Esophagus mucosa (tissue), 1 donor: ENCODE measurements at places on chromosomes 4 and X. TPM values are rescaled to one million over a fixed set of nuclear protein-coding genes. Genes with fewer than 3 reads are reported as not detected.

DNA sequence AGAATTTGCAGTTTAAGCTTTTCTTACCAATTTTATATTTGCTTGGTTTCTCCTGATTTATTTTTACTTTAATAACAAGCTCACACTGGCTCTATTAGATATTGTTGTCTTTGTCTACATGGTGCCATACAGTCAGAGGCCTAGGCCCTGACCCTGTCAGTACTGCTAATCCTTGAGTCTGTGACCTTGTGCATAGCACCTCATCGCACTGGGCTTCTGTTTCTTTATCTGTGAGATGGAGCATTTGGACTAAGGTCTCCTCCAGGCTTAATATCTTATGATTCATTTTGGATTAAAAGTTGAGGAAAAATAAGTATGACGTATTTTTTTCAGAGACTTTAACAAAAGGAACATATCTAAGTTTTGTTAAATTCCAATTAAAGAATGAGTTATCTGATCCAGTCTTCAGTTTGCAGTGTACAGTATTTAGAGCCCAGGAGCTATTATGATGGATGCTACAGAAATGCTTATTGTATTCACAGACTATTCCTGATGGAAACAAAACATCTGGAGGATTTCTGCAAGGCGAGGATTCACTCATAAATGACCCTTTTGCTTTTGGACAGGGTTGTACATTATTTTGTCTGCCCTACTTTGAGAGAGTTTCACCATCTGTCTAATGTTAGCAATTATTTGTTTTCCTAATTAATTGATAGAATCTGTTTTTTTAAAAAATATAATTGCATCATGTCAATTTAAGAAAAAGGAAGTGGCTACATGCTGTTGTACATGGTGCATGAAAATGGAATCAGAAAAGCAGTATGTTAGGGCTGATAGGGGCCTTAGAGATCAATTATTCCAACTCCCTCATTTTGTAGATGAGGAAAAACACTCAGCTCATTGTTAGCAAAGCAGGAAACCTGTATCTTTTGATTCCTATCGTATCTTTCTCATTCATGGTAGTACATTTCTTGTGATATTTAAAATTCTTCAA is 203.6 kb downstream of the BANK1 start:
- no peak for ATAC-seq

GRCh38 chrX:7987160-7988012 is 60.2 kb upstream of the PNPLA4 start:
- ATAC-seq = no peak

Gene RAB41
- total RNA-seq = not detected

DNA sequence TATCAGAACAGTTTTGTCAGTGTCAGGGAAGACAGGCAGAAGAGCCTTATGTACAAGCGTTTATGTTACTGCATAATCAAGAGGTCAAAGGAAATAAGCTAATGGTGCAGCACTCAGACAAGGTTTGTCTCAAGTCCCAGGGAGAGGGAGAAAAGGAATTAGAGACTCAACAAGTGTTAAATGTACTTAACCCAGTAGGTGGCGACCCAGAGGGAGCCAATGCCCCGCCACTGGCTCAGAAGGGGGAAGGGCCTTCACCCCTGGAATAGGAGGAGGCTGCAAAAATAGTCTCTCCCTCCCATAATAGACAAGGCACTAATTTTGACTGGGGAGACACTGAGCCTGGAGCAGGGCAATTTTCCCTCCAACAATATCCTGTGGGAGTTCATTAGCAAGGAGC is 14.1 kb upstream of the PAPSS1 start:
- no peak for ATAC-seq

Gene RPL10
- 2,565 TPM for total RNA-seq

Gene STPG2
- total RNA-seq = 0.20 TPM

DNA sequence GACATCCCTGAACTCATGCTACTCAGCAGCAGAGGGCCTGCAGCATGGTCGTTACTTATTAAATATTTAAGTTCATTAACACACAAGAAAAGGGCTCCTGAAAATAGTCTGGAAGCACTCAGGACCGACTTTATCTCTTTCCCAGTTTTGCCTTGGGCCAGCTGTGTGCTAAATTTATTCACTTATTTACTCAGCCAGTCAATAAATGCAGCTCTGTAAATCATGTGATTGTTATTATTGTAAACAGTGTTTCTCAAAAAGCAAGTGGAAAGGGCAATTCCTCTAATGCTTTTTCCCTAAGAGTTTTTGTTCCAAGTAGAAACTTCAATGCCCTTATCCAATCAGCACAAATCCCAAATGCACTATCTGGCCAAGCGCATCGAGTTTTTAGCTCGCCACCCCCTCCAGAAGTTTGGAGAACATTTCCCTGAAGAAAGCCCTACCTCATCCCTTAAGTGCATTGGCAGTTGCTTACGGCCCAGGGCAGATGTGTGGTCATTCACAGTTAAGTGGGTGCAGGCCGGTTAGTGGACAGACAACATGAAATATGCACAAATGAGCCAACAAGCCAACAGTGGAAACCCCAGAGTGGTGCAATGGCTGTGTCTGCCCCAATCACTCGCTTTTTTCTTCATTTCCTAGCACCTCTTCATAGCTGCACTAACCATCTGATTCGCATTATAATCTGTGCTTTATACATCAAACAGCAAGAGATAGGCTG is 125.8 kb downstream of the SMIM20 start:
- ATAC-seq = no peak

DNA sequence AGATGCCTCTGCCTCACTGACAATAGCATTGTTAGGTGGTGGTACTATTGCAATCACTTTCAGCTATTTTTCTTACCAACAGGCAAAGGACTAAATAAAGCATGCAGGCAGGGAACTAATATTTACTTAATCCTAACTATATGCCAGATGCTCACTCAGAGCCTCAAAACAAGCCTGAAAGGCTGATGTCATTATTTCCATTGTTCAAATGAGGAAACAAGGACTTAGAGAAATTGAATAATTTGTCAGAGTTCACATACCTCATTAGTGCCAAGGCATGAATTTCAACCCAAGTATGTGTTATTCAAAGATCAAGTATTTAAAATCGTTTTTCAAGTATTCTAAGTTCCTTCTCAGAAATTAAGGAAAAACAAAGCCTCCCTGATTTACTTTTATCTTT is 374.9 kb upstream of the TECRL start:
- ATAC-seq = no peak

Gene BRS3
- total RNA-seq = not detected

- no peak for ATAC-seq
Observed at GRCh38 chr4:56979421-56980072, 851 bp downstream of the POLR2B start.

DNA sequence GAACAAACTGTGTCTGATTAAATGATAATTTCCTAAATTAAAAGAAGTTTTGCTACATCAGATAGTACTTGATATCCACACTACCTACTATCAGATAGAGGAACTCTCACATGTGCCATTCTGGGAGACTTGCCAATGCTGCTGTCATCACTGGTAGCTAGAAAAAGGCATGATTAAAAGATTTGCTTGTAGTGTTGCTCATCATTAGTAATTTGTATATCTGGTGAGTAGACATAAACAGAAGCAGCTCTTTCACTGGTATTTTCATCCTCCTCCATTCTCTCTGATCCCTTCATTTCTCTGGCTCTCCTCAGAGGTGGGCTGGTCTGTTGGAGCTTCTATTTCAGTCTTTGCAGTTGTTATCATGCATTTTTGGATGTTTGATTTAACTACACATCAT is 56.0 kb downstream of the SPRY1 start:
- ATAC-seq = peak; percentile 78

Gene HSFX2
- not detected for total RNA-seq

- peak; percentile 54 for ATAC-seq
Observed at GRCh38 chr4:20938204-20938603, 237.9 kb downstream of the PACRGL start.

GRCh38 chr4:185213877-185214276 is 4.5 kb downstream of the SNX25 start:
- no peak for ATAC-seq

GRCh38 chrX:84187533-84188319 is at the start of gene RPS6KA6:
TSS of gene RPS6KA6 (minus strand) at chrX:84188199. CDS start at chrX:84187899, 300 bp downstream.
- ATAC-seq = peak; percentile 64

Gene CENPE
- total RNA-seq = 14.1 TPM

Gene CT45A3
- total RNA-seq = not detected

Gene CASP3
- total RNA-seq = 20.1 TPM

- ATAC-seq = no peak
Observed at GRCh38 chr4:185265942-185266341, 56.5 kb downstream of the SNX25 start.

DNA sequence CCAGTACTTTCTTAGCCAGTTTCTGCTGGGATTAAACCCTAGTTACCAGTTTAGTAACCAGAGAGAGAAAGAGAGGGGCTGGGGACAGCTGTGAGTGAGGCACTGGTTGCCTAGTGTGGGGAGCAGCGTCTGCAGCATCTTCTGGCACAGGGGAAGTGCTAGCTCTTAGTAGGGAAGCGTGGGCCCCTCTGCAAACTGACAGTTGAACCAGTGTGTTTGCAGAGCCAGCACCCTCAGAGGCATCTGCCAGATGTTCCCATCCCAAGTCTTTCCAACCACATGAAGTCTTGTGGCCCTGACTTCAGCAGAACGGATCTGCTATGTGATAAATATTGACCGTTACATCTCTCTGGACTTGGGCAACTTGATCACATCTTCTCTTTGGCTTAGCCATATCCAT is 15.0 kb downstream of the RBMX2 start:
- no peak for ATAC-seq

DNA sequence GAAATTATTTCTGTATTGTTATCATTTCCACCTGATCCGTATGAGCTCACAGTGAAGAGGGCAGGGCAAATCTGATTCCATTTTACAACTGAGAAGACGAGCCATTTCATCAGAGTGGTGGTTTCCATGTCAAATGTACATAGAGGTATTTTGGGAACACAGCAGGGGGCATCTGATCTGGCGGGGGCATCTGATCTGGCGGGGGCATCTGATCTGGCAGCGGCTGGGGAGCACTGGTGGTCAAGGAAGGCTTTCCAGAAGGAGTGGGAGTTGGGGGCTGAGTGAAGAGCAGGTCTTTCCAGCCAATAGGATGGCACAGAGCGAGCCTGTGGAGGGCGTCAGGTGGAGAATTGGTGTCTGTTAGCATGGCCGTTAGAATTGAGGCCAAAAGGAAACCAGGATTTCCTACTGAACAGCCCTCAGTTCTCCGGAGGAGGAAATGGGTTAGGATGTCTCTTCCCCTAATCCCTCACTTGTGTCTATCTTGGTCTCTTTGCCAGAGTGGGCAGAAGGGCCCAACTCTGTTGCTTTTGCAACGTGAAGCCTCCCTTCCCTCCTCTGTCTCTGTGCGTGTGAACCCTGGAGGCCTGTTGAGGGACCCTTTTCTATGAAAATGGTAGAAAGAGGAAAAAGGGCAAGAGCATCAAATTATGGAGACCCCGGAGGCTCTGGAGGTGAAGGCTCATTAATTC is 41.3 kb downstream of the RHOH start:
- ATAC-seq = no peak

DNA sequence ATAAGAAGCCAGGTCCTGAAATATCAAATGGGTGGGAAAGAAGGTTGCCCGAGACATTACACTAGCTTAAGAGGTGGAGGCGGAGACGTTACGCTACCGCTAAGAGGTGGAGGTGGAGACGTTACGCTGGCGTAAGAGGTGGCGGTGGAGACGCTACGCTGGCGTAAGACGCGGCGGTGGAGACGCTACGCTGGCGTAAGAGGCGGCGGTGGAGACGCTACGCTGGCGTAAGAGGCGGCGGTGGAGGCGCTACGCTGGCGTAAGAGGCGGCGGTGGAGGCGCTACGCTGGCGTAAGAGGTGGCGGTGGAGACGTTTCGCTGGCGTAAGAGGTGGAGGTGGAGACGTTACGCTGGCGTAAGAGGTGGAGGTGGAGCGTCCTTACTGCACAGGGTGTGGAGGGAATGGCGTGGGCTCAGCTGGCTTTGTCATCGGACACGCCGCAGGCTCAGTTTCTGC is 12.8 kb downstream of the CYP4V2 start:
- peak; percentile 58 for ATAC-seq

GRCh38 chr4:31974490-31975002 is 1254.4 kb downstream of the PCDH7 start:
- no peak for ATAC-seq

DNA sequence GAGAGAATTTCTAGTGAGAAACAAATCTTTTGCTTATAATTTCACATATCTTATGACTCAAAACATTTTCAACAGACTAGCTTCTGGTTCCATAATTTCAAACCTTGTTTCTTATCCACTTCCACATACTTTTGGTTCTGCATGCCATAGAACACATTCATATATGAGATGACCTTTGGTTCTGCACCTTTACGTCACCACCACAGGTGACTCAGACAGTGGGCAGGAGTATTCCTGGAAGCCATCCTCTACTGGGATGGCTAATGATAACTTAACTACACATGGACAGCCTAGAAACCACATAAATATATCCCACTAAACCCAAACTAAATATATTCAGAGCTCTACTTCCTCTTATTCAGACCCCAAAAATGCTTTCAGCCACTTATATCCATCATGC is 133.3 kb downstream of the DCK start:
- ATAC-seq = no peak

- no peak for ATAC-seq
Observed at GRCh38 chr4:102858828-102859464, 9.8 kb upstream of the CISD2 start.

Gene NXF2
- not detected for total RNA-seq

GRCh38 chr4:61201961-61202637 is 2.0 kb downstream of the ADGRL3 start:
- ATAC-seq = peak; percentile 13

GRCh38 chr4:17770845-17771244 is 10.6 kb downstream of the FAM184B start:
- peak; percentile 54 for ATAC-seq

GRCh38 chrX:110600745-110601310 is 194.8 kb downstream of the CHRDL1 start:
- ATAC-seq = no peak

DNA sequence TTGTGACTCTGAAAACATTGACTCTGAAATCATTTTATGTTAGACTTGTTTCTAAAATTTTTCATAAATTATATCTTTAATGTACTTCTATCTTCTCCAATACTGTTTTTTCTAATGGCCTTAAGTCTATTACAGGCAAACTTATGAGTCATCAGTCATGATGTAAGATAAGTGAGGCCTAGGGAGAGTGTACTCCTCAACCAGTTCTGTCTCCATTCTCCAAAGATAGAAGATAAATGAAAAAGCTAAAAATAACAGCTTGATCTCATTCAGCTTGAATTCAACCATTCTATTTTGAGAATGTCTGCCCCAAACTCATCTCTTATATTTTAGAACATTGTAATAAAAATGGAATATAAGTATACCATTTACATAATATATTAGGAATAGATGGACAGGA is 34.5 kb downstream of the STBD1 start:
- ATAC-seq = peak; percentile 41

Gene SOD3
- total RNA-seq = 3.4 TPM

Gene ADH4
- 0.40 TPM for total RNA-seq

- ATAC-seq = no peak
Observed at GRCh38 chrX:137568741-137569469, 3.0 kb downstream of the ZIC3 start.
